ENCODE measurements at places on chromosomes 4 and X.

GRCh38 chr4:81304871-81305270, 89.8 kb upstream of the PRKG2 start:
- no peak for DNase-seq

DNA sequence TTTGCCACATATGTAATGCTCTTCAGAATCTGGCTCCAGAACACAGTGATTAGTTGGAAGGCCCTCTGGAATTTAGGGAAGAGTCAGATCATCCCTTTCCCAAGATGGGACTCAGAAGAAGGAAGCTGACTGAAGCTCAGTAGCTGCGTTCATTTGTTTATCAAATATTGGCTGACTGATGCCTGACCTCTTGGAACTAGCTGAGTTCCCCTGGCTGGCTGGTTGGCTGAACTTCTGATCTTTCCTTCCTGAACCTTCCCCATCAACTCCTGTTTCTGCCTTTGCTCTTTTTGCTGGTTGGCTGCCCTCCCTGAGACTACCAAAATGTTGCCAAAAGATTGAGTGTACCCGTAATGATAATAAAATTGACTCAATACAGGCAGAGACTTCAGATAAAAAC, 866.5 kb upstream of the INTU start:
- no peak for DNase-seq

- no peak for DNase-seq
Measured at GRCh38 chr4:72567036-72567435, 2.0 kb downstream of the ADAMTS3 start.

- no peak for DNase-seq
Measured at GRCh38 chr4:179803857-179804256, 2361.6 kb upstream of the AGA start.

DNA sequence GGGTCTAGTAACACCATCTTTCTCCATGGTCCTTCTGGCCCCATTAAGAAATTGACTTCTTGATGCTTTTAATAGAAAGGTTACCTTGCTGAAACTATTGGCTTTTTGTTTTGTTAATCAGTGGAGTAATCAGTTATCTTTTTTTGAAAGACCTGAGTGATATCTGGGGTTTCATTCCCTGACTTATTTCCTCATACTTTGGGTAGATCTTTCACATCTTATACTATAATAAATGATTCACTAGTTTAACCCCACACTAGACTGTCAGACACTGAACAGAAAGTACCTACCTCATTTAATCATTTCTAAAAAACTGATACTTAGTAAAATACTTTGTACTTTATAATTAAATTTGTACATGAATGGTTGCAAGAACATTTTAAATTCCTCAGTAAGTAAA, 1021.1 kb downstream of the STIM2 start:
- no peak for DNase-seq

GRCh38 chr4:122798101-122798500, 28.5 kb upstream of the FGF2 start:
- DNase-seq: peak; percentile 65

- DNase-seq: no peak
Measured at GRCh38 chr4:3527914-3528876, 4.0 kb downstream of the LRPAP1 start.
